ENCODE measurements at places on chromosomes 6 and 20.

GRCh38 chr6:111750753-111751673 is 122.2 kb downstream of the FYN start:
- peak; percentile 40 for DNase-seq

DNA sequence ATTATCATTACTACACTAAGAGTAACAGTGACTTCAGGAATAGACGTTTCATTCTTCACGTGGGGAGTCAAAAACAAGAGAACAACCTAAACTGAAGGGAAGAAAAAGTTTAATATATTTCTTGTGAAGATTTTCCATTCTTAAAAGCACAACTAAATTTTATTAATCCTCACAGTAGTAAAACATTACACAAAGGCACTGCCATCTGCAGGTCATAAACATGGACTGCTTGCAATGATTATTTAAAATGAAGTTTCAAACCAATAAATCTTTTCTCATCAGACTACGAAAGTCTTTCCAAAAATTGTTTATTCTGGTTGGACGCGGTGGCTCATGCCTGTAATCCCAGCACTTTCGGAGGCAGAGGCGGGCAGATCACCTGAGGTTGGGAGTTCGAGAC is 2.6 kb downstream of the NCOA5 start:
- no peak for DNase-seq

GRCh38 chr6:163469459-163469985 is 55.0 kb downstream of the QKI start:
- no peak for DNase-seq

DNA sequence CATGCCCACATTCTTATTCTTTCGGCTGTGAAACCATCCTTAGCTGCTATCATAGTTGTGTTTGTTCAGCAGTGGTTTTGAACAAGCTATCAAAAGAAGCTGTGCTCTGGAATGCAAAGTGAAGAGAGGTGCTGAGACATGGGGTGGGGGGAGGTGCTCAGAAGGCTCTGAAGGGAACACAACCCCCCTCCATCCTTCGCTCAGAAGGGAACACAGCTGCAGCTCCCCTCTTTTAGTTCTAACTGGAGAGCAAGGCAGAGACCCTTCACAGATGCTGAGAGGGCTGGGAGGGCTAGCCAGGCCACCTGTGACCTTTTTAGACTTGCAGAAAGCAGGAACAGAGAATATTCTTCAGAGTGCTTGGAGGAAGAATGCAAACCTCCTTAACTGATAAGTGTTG is 17.6 kb upstream of the SSTR4 start:
- no peak for DNase-seq

GRCh38 chr6:26086211-26086610 is 1.0 kb upstream of the HFE start:
- no peak for DNase-seq

DNA sequence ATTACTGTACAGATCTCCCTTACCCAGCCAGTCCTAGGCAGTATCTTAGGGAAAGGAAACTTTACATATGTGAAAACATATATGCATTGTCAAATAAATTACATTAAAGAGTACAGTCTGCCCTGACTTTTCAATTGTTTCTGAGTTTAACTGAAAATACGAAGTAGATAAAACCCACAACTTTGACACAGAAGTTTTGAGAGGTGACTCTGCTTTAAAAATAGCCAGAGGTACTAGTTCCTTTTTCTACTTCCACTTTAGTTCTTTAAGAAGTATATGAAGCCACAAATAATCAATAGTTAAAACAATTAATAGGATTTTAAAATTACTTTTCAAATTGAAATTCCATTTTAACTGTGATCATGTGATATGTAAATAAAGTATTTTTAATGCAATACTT is 62.9 kb downstream of the BMP5 start:
- DNase-seq = no peak

GRCh38 chr20:57034001-57034400 is 232.4 kb downstream of the BMP7 start:
- DNase-seq = no peak

DNA sequence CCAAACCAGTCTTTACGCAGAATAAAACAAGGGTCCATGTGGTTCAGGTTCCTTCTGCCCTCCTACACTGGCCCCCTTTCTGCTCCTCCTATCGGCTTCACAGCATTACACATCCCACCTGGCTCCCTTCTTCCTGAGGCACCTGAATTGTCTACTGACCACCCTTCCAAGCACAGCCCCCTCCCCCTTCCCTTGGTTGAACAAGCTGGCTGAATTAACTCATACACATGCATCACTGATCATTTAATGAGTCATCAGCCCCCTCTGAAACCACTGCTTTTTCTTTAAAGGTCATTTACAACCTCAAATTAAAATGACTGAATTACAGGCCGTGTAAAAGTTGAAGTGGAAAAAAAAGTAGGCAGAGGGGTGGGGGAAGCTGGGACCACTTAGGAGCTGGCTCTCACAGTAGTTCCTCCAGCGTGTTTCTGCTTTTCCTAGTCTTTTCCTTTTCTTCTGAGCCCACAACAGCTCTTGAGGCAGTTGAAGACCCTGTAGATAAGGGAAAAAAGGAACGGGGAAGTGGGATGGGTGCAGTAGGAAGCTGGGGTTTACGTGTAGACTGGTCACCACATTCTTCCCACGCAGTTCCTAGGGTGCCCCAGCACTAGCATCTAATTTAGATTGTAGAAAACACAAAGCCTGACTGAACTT is 67.6 kb downstream of the FYN start:
- DNase-seq = no peak

DNA sequence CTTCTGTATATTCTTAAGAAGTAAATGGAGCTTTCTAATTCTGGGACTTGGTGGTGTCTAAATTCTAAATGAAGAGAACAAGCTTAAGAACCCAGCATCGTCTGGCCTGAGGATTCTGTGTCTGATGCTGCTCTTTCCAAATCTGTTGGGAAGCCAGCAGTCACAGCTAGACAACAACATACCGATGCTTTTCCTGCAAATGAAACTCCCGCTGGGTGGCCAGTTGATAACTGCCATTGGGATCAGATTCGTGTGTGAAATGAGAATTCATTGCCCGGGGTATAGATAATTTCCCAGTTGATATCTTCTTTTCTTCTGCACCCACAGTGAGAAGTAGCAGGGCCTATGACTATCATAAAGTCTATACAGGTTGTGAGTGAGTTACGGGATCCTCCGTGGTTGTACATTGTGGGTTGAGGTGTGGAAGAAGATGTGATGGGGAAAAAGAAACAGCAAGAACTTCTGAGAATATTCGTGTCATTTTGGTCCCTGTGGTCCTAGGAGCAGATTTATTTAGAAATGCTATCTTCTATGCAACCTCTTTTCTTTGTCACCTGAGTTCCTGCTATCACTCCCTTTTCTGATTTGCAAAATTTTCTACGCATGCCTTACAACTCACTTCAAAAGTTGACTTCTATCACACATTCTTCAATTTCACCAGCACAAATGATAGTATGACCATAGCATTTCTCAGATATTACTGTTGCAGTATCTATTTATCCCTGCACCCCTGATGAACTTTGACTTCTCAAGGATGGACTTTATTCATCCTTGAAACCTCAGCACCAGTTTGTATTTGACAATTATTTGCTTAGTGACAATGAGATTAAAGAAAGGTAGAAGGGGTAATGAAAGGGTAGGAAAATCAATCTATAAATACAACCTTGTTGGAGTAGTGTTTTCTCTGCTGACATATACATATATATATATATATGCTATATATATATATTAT is 10.4 kb downstream of the NOX3 start:
- DNase-seq = no peak

DNA sequence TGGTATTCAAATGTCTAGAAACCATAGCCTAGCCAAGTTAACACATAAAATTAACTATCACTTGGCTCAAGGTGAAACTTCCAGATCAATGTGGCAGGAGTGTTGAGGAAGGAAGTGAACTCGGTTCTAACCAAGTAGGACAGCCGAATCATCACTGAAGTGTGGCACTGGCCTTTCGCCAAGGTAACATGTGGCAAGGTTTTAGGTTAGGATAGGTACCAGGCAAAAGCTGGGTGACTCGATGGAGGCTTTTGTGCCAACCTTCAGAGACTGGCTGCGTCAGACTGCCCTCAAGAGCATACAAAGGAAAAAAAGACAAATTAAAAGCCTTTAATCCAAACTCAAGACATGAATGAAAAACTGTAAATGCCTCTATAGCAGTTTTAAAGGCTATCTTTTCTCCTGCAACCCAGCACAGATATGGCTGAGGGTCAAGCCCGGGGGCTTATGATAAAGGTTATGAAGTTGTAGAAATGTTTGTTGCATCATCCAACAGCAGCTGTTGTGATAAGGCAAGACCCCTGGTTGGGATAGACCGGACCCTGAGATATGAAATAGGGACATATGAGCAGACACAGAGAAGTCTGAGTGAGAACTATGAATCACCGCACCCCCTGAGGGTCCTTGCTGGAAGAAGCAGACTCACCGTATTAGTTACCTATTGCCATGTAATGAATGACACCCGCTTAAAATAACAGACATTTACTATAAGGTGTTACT is 11.9 kb downstream of the PSMB9 start:
- DNase-seq = no peak

GRCh38 chr20:47719625-47720024 is 65.7 kb downstream of the SULF2 start:
- no peak for DNase-seq

- peak; percentile 85 for DNase-seq
These were observed 172.9 kb downstream of the ADGRG6 start for GRCh38 chr6:142474531-142475289.

DNA sequence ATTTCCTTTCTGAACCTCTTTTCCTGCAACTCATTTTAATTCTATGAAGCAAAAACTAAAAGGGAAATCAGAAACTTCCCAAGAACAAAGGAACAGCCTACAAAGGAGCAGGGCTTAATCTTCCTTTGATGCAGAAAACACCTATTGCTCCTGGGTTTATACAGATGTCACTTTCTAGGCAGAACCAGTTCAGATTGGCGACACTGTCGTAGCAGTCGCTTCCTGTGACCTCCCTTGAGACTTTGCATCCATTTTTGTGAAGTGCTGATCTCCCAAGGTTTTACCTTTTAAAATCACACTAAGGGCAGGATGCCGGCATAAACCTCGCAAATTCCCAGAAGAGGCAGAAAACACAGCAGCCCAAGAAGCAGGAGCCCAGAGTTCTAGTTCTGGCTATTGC is 40.1 kb downstream of the JAG1 start:
- DNase-seq = no peak

DNA sequence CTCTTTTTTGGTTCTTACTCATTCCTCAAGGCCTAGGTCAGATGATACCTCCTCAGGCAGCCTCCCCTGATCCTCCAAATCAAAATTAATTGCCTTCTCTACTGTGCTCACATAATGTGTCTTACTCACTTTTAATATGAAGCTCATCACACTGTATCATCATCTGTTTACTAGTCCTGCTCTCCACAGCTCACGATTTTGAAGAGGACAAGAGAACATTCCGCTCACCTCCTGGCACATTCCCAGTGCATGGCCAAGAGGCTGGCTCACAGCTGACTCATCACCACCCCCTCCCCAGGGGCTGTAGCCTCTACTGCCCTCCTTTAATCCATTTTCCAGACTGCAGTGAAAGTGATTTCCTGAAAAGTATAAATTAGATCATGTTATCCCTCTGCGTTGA is 133.1 kb downstream of the ALDH8A1 start:
- DNase-seq = no peak

DNA sequence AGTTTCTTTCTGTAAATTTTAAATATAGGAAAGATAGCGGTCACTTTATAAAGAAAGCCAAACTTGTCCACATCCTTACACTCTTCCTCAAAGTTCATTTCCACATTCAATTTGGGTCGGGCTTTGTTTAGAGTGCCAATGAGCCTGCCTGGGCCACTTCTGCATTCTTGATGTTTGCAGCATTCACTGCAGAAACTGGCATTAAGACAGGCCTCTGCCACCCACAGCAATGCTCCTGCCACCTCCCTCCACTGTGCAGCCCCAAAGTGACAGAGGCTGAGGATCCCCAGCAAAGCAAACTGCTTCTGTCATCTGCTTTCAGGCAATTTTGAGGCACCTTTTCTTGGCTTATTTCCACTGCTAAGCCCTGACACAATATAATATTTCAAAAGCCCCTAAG is 61.2 kb downstream of the TNFAIP3 start:
- no peak for DNase-seq

- DNase-seq = no peak
These were observed 637.4 kb downstream of the CD109 start for GRCh38 chr6:74333406-74333805.

DNA sequence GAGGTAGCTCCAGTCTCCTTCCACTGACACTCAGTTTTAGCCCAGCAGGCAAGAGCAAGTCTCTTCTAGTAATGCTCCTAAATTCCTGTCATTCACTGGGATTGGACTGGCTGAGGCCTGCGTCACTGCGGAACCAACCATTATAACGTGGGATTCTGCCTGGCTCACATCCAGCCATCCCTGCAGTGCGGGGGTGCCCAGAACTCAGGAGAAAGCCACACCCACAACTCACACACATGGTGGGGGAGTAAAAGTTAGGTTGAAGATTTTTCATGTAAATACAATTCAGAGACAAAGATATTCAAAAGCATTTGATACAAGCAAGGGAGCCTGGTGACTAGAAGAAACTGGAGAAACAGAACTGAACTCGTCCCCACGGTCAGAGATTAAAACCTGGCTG is 504.0 kb upstream of the CDH4 start:
- no peak for DNase-seq

DNA sequence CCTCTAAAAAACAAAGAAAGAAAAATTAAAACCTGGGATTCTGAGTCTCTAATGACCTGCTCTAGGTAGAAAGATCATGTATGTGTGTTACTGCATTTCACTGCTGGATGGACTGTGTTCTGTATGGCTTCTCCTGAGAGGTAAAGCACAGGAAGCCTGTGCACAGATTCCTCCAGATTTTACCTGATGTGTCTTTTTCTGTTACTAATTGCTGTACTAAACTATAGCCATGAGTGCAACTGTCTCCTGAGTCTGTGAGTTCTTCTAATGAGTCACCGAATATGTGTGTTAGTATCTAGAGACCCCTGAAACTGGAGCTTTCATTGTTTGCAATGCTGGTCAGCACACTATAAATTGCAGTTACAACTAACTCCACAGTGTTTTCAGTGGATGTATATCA is 270.8 kb downstream of the CDKAL1 start:
- DNase-seq = no peak

GRCh38 chr6:17633465-17634188 is 33.5 kb downstream of the FAM8A1 start:
- no peak for DNase-seq

DNA sequence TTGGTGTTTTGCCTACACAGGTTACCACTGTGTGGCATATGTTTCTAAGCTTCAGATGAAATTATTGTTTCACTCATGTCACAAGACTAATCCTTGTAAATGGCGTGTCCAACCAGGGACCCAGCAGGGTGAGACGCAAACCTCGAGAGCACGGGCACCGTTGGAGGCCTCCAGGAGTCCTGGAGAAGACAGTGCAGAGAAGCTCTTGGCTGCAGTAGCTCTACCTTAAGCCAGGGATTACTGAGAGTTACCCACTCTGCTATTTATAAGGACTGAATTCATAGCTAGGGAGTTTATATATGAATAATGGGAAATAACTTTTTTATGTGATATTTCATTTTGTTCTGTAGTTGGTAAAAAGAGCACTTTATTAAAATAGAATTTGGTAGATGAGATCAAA is 137.4 kb downstream of the SLC24A3 start:
- DNase-seq = no peak

GRCh38 chr6:15351631-15352030 is 105.8 kb downstream of the JARID2 start:
- DNase-seq = no peak

Data from WTC11 (cell line).